ENCODE measurements at places on chromosomes 3 and 15.

GRCh38 chr3:45127130-45127822 is 18.9 kb downstream of the CDCP1 start:
- no peak for DNase-seq
- H3K27ac ChIP-seq: no peak overlapping the region
- H3K4me3 ChIP-seq: no peak overlapping the region
- no peaks in the 10 kb centered on the region for H3K27me3 ChIP-seq

DNA sequence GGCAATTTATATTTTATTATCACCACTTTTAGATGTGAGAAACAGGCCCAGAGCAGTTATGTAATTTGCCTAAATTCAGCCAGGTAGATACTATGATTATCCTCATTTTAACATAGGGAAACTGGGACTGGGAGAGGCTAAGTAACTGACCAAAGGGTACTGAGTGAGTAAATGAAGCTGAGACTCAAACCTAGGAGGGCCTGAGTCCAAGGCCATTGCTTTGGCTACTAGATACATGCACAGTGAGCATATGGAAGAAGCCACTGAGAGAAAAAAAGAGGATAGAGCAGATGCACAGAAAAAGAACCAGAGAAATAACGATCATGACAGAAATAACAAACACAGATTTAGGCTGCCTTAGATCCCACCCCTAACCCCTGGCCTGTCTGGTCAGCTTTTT is 33.6 kb downstream of the USF3 start:
- H3K36me3 ChIP-seq: peaks cover 73% of the 10 kb centered on the region
- H3K4me3 ChIP-seq: no peak overlapping the region
- DNase-seq: no peak
- no peaks in the 10 kb centered on the region for H3K27me3 ChIP-seq

DNA sequence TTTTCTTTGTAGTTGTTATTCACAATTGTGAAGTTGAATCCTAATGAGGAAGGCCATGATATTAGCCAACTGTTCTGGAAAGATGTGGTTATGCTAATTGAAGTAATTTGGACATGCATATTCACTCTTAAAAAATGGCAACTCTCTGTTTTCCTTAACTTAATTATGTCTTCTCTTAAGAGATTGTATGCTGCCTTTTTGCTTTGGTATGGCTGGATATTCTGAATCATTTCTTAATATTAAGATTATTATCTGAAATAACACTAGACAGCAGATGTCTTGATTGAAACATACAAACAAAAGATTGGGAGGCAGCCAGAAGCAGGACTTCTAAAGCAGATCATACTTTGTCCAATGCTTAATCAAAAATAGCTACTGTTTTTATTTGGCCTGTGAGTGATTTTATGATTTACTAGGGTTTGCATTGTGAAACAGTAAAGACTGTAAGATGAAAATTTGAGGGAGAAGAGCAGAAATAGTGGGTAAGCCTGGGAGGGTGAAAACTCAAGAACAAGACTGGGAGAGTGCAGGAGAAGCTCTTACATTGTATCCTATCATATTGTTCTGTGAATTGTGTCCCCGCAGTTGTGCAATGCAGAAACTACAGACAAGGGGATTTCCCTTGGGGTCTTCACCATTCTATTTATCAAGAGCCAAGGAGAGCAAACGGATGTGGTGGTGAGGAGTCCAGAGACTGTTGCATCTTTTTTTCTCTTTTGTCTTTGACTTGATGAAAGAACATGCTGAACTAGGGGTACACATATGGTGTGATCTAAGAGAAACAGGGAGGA is 554.8 kb downstream of the TUSC7 start:
- H3K4me1 ChIP-seq: no peaks in the 10 kb centered on the region
- no peaks in the 10 kb centered on the region for H3K36me3 ChIP-seq
- no peak overlapping the region for H3K27ac ChIP-seq
- no peak for DNase-seq

- no peaks in the 10 kb centered on the region for H3K4me1 ChIP-seq
- no peaks in the 10 kb centered on the region for H3K27me3 ChIP-seq
- peaks cover 24% of the 10 kb centered on the region for H3K36me3 ChIP-seq
- no peak overlapping the region for H3K4me3 ChIP-seq
These were observed 128.4 kb upstream of the ZBED2 start for GRCh38 chr3:111723293-111724215.

DNA sequence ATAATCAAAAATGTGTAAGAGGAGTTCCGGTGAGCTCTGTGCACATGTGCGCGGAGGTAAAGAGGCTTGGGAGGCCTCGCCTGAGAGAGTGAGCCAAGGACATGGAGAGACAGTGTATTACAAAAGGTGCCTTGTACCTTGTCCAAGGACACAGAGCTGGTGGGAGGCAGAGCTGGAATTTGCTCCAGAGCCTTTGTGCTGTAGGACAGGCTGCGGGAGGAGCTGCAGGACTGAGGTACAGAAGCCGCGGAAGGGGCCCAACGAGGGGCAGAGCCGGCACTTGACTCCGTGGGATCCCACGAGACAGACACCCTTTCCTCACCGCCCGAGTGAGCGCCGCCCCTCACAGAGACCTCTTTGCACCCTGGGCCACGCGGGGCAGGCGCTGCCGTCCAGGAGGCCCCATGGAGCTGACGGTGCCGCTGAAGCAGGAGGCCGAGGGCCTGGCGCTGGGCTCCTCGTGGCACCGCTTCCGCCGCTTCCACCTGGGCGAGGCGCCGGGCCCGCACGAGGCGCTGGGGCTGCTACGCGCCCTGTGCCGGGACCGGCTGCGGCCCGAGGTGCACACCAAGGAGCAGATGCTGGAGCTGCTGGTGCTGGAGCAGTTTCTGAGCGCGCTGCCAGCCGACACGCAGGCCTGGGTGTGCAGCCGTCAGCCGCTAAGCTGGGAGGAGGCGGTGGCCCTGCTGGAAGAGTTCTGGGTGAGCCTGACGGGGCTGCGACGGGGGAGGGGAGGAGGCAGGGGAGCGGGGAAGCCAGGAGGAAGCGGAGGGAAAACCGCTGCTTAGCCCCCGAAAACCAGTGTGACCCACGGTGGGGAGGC is 68.7 kb downstream of the SLTM start:
- peaks cover 3% of the 10 kb centered on the region for H3K4me1 ChIP-seq
- no peaks in the 10 kb centered on the region for H3K27me3 ChIP-seq
- no peaks in the 10 kb centered on the region for H3K36me3 ChIP-seq

GRCh38 chr3:183295211-183295610 is 42.2 kb downstream of the B3GNT5 start:
- no peak for DNase-seq
- H3K36me3 ChIP-seq: peaks cover 5% of the 10 kb centered on the region
- H3K4me3 ChIP-seq: no peak overlapping the region
- H3K27ac ChIP-seq: no peak overlapping the region
- H3K4me1 ChIP-seq: no peaks in the 10 kb centered on the region

DNA sequence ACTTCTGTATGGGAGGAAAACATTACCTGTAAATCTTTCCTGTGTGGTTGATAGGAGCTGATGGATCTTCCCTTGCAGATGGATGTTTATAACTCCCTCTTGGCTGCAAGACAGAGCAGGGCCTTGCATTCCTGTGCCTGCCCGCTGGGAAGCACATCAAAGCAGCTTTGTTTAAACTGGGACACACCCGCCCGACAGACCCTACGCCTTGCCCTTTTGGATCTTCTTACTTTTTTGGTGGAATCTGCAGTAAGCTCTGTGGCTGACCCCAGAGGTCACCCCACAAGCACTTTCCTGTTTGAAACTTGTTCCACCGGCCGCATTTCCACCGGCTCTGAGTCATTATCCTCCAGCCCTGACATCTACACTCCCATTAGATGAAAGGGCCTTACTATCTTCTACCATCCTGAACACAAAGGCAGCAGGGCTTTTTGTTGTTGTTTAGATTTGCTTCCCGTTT is 244.1 kb upstream of the STT3B start:
- no peaks in the 10 kb centered on the region for H3K36me3 ChIP-seq
- peaks cover 19% of the 10 kb centered on the region for H3K4me1 ChIP-seq
- DNase-seq: no peak

- no peaks in the 10 kb centered on the region for H3K4me1 ChIP-seq
- no peak overlapping the region for H3K27ac ChIP-seq
- H3K4me3 ChIP-seq: no peak overlapping the region
- H3K36me3 ChIP-seq: peaks cover 11% of the 10 kb centered on the region
- DNase-seq: no peak
- no peaks in the 10 kb centered on the region for H3K27me3 ChIP-seq
These were observed 50.0 kb upstream of the CDAN1 start for GRCh38 chr15:42786978-42787377.

GRCh38 chr3:125357032-125357658 is 18.0 kb downstream of the ZNF148 start:
- peaks cover 26% of the 10 kb centered on the region for H3K4me1 ChIP-seq
- DNase-seq: peak; percentile 61
- no peaks in the 10 kb centered on the region for H3K36me3 ChIP-seq
- no peak overlapping the region for H3K27ac ChIP-seq
- H3K4me3 ChIP-seq: peak overlapping the region; percentile 55

DNA sequence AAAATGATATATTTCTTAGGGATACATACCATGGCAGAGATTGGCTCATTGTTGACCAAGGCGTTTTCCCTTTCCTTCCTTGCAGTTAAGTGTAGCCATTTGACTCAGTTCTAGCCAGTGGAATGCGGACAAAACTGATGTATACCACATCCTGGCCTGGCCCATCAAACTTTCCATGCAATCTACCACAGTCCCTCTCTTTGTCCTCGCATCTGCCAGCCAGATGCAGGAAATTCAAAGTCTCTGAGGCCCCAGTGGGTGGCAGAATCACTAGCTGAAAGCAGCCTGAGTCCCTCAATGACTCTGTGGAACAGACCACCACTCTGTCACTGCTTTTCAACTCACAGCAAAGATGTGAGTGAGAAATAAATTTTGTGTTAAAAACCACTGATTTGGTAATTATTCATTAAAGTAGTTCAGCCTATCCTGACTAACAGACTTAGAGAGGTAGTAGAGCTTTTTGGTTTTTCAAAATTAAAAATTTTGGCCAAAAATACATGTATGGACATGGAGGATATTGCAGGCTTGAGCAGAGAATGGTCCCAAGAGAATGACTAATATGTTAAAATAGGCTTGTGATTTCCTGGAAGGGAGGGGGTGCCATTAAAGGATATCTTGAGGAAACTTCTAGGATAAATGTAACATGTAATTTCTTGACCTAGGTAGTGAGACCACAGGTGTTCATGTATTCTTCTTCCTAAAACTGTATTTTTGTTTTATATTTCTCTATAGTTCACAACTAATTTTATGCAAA is 10.9 kb downstream of the LRRFIP2 start:
- H3K27me3 ChIP-seq: no peaks in the 10 kb centered on the region
- H3K36me3 ChIP-seq: peaks cover 9% of the 10 kb centered on the region
- peaks cover 4% of the 10 kb centered on the region for H3K4me1 ChIP-seq
- DNase-seq: no peak
- H3K27ac ChIP-seq: no peak overlapping the region
- H3K4me3 ChIP-seq: no peak overlapping the region

DNA sequence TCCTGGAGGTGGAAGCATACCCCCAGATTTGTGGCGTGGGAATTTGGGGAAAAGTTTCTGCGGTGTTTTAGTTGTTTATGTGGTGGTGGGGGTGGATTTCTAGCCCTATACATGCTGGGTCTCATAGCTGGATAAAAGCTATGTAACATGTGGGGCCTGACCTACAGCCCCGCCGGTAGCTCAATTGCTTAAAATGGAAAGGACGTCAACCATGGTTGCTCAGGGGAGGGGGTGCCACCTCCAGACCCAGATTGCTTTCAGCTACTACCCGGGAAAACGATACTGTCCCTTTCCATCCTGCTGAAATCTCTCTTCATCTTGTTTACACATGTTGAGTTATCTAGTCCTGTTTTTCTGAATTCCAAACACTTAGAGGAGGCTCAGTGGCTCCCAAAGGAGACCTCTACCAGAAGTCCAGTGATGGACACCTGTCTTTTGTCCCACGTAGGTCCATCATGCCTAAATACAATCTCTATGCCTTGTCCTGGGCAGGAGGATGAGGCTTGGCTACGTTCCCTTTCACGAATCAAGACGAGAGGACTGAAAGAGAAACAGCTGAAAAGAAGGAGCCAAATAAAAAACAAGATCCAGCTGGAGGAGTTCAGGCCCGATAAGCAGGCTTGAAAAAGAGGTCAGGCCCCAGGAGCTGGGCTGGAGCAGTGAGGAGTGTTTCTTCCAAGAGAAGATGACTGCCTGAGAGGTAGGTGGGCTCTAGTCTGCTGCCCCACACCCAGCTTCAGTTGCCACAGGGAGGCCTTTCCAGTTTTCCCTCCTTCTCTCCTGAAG is 72.1 kb upstream of the TPRG1 start:
- no peaks in the 10 kb centered on the region for H3K36me3 ChIP-seq
- no peaks in the 10 kb centered on the region for H3K4me1 ChIP-seq
- no peaks in the 10 kb centered on the region for H3K27me3 ChIP-seq
- H3K27ac ChIP-seq: no peak overlapping the region
- DNase-seq: no peak
- no peak overlapping the region for H3K4me3 ChIP-seq

DNA sequence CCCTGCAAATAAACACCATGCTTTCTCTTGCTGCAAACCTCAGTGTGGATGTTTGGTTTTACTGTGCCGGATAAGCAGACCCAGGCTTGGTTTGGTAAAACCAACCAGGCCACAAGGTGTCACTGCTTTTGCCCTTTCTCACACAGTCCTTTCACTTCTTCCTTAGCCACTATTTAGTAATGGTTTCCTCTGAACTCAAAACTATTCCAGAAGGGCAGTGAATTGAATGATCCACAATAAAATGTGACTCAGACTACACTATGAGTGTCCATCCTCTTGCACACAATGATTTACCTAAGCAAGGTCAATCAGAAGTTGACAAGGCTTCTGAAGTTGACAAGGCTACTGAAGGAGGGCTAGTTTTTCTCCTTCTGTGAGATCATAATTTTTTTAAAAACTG is 552.4 kb upstream of the CCDC54 start:
- no peaks in the 10 kb centered on the region for H3K27me3 ChIP-seq
- no peaks in the 10 kb centered on the region for H3K36me3 ChIP-seq
- H3K4me3 ChIP-seq: no peak overlapping the region
- no peaks in the 10 kb centered on the region for H3K4me1 ChIP-seq
- H3K27ac ChIP-seq: no peak overlapping the region

DNA sequence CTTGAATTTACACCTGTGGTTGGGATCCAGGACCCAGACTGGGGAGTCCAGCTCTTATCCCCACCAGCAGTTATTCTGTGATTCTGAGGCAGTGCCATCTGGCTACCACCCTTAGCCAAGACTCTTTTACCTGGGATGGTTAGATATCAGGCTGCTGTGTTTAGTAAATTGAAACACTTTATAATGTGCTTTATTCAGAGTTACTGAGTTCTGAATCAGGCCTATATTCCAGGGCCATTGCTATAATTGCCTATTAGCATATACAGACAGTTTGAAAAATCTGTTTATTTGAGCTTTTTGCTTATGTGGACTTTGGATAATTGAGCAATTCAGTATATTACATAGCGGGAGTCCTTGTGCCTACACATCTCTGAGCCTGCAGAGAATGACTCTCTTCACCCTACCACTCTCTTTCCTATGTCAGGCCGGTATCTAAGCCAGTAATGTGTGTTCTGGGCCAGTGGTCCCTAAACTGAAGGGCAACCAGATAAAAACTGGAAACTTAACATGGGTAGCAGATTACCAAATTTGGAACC is 45.4 kb upstream of the TRAK1 start:
- no peak overlapping the region for H3K4me3 ChIP-seq
- no peaks in the 10 kb centered on the region for H3K27me3 ChIP-seq
- H3K27ac ChIP-seq: no peak overlapping the region
- no peak for DNase-seq
- peaks cover 4% of the 10 kb centered on the region for H3K4me1 ChIP-seq

- H3K27me3 ChIP-seq: no peaks in the 10 kb centered on the region
- H3K36me3 ChIP-seq: no peaks in the 10 kb centered on the region
- peaks cover 22% of the 10 kb centered on the region for H3K4me1 ChIP-seq
- DNase-seq: no peak
- H3K27ac ChIP-seq: no peak overlapping the region
These were observed 2.1 kb downstream of the TRANK1 start for GRCh38 chr3:36942638-36943248.

All from CD4-positive, alpha-beta T cell (primary cell).